Hematopoietic multipotent progenitor cell treated with erythropoietin and hydrocortisone succinate and interleukin-3 and kit ligand, for 6 days (in vitro differentiated cells): ENCODE measurements at places on chromosomes 13 and 19.

DNA sequence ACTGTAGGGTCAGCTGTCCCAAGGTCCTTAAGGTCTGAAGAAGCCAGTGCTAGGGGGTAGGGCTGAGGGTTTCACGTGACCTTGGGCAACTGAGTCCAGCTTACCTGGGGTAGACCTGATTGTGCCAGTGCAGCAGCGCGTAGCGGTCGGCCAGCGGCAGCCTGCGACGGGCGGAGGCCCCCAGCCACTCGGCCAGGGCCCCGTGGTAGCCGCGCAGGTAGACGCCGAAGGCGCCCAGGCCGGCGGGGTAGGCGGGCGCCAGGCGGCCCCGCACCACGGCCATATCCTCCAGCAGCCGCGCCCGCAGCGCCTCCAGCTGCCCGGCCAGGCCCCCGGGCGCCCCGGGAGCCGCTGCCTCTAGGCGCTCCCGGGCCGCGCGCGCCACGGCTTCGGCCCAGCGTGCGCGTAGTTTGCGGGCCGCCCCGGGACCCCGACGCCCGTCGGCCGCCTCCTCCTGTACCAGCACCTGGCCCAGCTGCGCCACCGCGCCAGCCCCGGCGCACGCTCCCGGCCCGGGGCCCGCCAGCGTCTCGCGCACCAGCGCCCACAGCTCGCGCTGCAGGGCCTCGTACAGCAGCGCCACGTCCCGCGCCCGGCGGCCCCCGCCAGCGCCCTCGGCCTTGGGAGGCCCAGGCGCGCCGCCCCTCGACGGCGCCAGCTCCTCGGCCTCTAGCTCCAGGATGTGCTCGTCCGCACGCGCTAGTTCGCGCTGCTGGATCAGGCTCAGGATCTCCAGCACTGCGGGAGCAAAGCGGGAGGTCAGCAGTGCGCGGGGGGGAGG lies 10.9 kb downstream of the EXOC3L2 start:
- DNase-seq: no peak

- DNase-seq: peak; percentile 92
Observed at GRCh38 chr19:48646001-48646721, at the start of gene CA11. Gene CA11, minus strand, starts transcription at chr19:48646187. Its CDS starts 555 bp downstream, at chr19:48645632.

DNA sequence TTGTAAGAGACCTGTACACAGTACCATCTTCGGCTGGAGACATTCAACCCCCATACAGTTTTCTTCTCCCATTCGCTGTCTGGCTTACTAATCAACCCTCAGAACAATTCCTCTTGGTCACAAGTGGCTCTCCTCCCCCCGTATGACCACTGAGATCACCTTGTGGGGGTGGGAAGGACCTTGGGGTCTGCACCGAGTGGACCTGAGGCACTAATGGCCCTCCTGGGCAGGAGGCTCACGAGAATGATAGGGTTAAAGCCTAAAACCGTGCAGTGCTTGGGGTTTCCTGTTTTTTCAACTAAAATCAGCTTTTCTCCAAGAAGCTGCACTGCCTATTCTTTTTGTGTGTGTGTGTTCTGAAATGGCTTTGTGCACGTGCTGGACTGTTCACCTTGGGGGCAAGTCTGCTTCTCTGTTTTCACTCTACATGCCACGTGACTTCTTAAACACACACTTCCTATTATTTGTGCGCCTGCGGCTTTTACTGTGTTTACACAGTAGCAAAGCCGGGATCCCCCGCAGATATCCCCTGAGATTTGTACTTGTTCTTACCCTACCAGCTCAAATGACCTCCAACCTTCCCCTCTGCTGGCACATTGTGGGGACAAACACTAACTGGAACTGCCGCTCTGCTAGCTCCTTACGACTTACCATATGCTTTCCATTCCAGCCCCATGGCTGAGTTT lies 12.3 kb downstream of the RBM26 start:
- peak; percentile 42 for DNase-seq

- DNase-seq: peak; percentile 84
Observed at GRCh38 chr13:51286135-51287002, 53.1 kb upstream of the SERPINE3 start.

- peak; percentile 73 for DNase-seq
Observed at GRCh38 chr19:609004-609346, 19.3 kb downstream of the HCN2 start.

GRCh38 chr19:16340092-16340491 lies 15.5 kb downstream of the KLF2 start:
- no peak for DNase-seq

GRCh38 chr19:42508892-42509444 lies 19.3 kb downstream of the CEACAM1 start:
- no peak for DNase-seq

DNA sequence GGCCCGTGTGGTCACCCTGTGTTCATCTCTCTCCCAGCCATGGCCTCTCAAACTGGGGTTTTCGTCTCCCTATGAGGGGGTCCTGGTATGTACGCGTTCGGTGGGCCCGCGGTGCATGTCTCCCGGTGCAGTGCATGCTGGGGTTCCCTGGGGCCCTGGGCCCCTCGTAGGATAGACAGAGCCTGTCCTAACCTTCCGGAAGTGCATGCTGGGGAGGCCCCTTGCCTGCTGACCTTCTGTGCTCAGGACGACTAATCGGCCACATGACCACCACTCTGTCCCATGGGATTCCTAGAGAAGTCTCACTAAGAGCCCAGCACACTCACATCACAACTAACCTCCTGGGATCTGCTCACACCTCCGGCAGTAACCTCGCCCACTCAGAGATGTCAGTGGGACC lies 4.9 kb upstream of the USE1 start:
- no peak for DNase-seq

DNA sequence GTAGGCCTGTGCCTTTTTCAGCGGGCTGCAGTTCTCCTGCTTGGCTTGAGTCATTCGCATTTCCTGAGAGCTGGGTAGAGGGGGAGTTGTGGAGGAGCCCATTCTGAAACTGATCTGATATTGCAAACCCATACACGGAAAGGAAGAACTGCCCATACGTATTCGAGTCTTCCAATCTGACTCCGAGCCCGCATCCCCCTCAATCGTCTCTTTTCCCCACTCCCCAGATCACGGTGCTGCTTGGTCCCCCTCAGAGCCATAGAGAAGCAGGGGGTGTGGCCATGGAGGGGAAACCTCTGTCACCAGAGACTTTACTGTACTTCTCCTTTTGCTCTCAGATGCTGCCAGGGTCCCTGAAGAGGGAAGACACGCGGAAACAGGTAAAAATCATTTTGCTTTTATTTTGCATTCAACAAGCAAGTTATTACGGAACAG lies at the start of gene CD22:
Gene CD22 (plus strand): TSS at position 337 of the 435 bp plus-strand sequence. CDS start 2,854 bp downstream, outside the sequence.
- DNase-seq: peak; percentile 50

DNA sequence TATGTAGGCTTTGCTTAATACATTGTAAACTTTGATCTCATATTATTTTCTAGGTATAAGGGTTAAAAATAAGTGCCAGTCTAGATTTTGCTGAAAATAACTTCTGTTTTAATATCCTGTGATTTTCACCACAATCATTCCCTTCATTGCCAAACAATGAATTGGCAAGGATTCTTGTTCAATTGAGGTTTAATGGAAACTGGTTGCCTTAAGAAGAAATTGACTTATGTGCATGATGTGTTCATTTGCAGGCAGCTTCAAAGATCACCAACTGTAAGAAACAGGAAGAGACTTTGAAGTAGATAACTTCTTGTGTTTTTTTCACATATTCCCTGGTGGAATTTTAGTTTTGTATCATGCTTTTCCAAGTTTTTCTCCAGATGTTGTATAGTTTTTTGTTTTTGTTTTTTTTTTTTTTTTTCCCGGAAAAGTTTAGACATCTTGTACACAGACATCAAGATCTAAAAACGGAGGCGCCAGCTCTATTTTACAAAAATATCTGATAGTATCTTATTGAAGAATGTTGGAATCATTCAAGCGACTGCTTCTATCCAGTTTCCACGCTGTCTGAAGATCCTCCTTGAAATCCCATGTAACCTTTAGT lies 108.3 kb downstream of the POSTN start:
- no peak for DNase-seq

DNA sequence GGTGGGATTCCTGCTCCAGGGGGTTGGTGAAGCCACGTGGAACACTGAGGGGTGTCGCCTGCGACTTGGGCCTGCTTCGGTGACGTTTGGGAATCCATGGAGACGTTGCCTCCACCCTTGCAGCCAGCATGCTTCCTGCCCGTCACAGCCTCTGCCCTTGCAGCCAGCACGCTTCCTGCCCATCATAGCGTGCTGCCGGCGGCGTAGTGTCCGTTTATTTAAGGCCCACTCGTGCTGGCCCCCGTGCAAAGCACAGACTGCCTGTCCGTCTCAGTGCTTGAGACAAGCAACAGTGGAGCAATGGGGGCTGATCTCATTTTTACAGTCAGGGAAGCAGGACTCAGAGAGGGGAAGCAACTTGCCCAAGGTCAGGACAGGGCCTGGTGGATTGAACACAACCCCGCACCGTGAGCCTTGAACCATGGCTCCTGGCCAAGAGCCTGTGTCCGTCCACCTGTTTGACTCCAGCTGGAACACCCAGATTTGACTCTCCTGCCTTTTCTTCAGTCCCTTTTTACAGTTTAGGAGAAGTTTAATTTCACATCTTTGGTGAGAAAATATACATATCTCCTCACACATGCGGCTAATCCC lies 149.6 kb downstream of the TEX29 start:
- no peak for DNase-seq

- DNase-seq: no peak
Observed at GRCh38 chr19:50952910-50953309, at the start of gene KLK5. Gene KLK5, minus strand, starts transcription at chr19:50953038. Its CDS starts 381 bp downstream, at chr19:50952657.

DNA sequence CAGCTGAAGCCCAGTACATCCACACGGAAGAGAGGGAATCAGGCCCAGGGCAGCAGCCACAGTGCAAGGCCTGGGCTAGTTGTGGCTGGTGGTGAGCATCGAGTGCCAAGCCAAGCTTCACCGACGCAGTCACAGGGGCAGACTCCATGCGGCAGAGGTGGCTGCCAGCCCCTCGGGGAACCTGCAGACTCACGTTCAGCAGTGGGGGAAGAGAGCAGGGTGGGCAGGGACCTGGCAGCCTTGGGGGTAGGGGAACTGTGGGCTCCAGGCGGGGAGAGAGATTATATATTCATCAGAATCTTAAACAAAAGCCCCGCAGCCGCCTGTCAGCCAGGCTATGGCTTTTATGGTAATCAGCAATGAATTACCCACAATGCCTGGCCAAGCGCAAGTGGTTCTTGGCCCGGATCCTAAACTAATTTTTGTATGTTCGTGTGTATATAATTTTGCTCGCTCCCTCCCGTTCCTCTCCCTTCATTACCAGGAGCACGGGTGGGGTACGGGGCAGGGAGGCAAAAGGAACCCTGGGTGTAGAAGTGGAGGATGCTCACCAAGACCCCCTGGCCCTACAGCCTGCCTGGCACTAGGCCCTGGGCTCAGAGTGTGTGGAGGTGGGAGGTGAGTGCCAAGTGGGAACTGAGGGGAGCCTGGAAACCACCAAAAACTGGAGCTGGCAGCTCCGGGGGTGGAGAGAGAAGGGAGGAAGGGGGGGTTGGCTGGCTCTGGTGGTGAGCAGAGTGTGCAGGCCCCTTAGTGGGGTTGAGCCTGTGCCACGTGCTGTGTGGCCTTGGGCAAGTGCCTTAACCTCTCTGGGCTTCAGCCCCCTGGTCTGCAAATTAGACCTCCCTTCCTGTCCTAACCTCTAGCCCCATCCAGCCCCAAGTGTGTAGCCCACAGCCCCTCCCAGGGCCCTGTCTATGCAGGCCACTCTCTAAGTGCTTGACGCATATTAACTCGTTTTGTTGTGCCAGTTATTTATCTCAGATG lies 31.9 kb downstream of the PTPRS start:
- DNase-seq: no peak

DNA sequence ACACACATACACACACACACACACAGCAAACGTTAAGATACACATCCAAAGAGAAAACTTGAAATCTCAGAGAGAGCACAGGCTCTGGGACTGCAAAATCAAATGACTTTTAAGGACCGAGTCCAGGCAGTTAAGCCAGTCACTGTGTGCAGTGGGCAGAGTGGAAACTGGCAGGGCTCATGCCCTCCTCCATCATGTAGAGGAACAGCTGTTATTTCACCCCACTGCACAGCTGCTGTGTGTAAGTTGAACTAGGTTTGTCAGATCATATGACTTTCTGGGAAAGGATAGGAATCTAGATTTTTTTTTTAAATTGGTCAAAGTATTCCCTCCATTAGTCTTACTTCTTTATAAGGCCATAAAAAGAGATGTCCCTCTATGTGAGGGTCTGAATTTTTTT lies 1002.1 kb downstream of the UQCRFS1 start:
- no peak for DNase-seq

- DNase-seq: peak; percentile 29
Observed at GRCh38 chr13:42494157-42494556, 79.8 kb upstream of the TNFSF11 start.

GRCh38 chr13:113146750-113147149 lies 11.7 kb upstream of the PROZ start:
- no peak for DNase-seq

GRCh38 chr19:44447916-44448674 lies at the start of gene ZNF229:
Gene ZNF229, minus strand, starts transcription at chr19:44448472. Its CDS starts 5,625 bp downstream, at chr19:44442847.
- peak; percentile 97 for DNase-seq

GRCh38 chr19:15199661-15200552 lies 888 bp downstream of the NOTCH3 start:
- no peak for DNase-seq

- peak; percentile 69 for DNase-seq
Observed at GRCh38 chr19:55647732-55648584, at the start of gene CCDC106. Gene CCDC106, plus strand, starts transcription at chr19:55648212. Its CDS starts 835 bp downstream, at chr19:55649047.

GRCh38 chr13:46071590-46072249 lies 19.2 kb upstream of the ZC3H13 start:
- peak; percentile 69 for DNase-seq

DNA sequence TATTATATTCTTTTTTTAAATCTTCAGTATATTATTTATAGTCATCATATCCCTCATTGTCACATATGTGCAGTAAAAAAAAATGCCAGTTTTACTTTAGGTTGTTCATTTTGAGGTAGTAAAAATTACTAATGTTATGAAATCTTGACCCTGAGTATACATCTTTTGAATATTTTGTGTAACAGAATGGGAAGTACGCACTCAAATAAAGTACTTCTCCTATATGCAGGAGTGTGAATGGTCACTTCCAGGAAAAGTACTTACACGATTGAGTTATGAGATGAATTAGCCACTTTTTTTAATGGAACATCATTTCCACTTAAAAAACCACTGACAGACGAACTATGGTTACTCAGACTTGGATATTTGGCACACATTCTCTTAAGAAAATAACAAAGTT lies 58.5 kb downstream of the C13orf42 start:
- no peak for DNase-seq

DNA sequence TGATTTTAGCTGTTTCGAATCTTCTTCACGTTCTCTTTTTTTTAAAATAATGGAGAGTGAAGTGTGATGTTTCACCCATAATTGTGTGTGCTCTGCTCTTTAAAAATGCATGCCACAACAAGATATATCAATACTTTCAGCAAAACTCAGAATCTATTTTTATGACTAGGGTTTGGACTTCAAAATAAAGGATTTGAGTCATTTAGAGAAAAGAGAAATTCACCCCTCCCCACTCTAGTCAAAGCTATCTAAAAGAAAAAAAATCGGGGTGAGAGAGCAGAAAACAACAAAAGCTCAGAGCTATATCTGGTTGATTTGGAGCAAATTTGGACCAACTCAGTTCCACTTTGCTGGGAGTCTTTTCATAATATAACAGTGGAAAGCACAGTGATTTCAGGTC lies 244.5 kb downstream of the DNAJC15 start:
- no peak for DNase-seq

DNA sequence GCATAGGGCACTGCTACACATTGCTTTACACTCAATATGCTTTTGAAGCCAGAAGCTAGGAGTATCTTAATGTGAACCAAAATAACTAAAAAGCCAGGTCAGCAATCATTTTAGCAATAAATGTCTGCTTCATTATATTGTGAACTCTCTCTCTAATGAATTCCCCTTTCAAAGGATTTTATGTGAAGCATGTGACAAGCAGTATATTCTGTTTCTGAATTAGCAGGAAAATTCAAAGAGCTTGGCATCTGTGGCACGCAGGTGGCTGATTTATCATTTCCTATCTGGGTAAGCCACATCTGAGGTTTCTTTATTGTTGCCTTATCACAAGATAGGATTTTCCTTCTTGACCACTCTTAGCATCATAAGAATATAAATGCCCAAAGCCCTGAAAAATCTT lies 56.8 kb upstream of the KLF12 start:
- DNase-seq: no peak
